AG04449 (cell line): ENCODE measurements at places on chromosomes 6 and 20.

- DNase-seq: no peak
Measured at GRCh38 chr6:19327661-19328060, 509.5 kb upstream of the ID4 start.

- DNase-seq: peak; percentile 4
Measured at GRCh38 chr20:60857708-60858107, 394.4 kb upstream of the CDH4 start.

- no peak for DNase-seq
Measured at GRCh38 chr6:97437087-97437486, 154.1 kb upstream of the MMS22L start.

- DNase-seq: no peak
Measured at GRCh38 chr20:62156592-62157386, 13.2 kb downstream of the SS18L1 start.

DNA sequence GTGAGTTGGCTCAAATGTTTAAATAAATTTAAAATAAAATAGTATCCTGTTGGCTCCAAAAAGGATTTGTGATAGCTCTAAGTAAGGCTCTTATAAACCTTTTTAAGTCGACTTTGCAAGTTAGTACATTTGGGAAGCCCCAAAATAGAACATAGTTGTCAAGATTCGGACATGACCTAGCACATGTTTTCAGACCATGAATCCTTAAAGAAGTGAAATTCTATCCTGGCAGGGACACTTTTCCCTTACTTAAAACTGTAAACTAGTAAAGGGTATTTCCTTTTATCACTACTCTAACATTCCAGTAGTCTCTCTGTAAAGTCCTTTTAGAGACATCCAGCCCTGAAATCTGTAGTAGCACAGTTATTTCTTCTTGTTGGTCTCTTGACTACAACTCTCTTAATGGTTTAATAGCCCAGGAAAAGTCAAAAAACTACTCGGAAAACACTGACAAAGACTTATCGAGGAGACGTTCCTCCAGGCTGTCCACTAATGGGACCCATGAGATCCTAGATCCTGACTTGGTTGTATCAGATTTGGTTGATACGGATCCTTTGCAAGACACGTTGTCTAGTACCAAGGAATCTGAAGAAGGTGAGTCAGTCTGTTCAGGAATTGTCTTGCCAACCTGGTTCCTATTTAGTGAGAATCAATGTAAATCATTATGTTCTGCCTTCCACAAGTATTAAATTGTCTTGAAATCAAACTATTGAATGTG lies 83.6 kb downstream of the SCAND1 start:
- DNase-seq: no peak

DNA sequence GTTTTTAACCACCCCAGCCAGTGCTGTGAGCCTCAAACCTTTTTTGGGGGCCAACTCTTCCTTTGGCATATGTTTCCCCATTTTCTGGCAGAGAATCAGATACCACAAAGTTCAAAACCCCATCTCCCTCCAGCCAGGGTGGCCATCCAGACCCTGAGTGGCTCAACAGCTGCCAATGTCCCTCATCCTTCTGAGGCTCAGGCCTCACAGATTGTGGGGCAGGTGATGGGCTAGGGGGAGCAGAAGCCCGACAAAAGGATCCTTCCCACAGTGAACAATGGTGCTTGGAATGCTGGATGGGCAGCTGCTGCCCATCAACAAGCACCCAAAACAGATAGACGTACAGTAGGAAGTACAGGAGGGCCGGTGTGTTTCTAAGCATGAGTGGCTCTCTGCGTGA lies 42.6 kb upstream of the IL17A start:
- no peak for DNase-seq

- no peak for DNase-seq
Measured at GRCh38 chr6:150895928-150896632, 30.6 kb downstream of the MTHFD1L start.

- no peak for DNase-seq
Measured at GRCh38 chr6:108712946-108713345, 135.3 kb upstream of the ARMC2 start.

DNA sequence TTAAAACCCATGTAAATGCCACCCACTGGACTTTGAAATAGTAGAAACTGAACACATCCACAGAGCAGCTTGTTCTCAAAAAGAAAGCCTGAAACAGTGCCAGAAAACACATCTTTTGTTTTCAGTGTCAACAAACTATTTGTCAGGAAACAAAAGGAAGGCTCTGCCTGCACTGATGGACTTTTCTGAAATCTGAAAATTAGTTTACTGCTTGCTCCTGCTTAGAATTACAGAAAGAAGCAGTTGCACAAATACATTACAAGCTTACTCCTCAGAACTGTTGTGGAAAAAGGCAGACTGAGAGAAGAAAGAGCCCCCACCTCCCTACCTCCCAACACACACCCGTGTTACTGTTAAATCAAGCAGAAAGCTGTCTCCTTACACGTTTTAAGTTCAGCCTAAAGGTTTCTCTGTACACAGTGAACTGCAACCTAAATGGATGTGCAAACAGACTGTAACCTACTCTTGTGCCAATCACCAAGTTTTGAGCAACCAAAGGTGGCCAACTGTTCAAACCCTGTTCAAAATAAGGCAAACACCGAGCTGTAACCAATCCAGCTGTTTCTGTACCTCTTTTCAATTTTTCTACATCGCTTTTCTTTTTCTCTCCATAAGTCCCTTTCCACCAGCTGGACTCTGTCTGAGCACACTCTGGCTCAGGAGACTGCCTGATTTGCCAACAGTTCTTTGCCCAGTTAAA lies 43.7 kb downstream of the FRK start:
- DNase-seq: no peak

DNA sequence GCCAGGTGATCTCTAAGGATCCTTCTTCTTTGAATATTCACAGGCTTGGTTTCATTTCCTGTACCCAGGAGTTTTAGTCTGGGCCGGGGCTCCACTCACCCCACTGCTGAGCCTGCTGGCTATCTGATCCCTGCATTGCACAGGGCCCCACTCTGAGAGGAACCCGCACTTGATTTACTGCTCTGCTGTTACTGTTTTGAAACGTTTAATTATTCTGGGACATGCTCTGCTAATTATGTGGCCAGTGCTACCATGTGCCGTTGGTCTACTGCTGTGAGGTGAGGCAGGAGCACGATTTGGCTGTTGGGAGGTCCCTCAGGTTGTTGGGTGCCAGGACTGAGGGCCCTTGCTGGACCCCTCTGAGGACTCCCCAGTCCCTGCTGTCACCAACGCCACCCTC lies 108.7 kb upstream of the SIRPA start:
- no peak for DNase-seq

GRCh38 chr6:35298625-35299140 lies 1.1 kb downstream of the DEF6 start:
- no peak for DNase-seq

GRCh38 chr20:50392138-50392866 lies 117.9 kb upstream of the PTPN1 start:
- no peak for DNase-seq

DNA sequence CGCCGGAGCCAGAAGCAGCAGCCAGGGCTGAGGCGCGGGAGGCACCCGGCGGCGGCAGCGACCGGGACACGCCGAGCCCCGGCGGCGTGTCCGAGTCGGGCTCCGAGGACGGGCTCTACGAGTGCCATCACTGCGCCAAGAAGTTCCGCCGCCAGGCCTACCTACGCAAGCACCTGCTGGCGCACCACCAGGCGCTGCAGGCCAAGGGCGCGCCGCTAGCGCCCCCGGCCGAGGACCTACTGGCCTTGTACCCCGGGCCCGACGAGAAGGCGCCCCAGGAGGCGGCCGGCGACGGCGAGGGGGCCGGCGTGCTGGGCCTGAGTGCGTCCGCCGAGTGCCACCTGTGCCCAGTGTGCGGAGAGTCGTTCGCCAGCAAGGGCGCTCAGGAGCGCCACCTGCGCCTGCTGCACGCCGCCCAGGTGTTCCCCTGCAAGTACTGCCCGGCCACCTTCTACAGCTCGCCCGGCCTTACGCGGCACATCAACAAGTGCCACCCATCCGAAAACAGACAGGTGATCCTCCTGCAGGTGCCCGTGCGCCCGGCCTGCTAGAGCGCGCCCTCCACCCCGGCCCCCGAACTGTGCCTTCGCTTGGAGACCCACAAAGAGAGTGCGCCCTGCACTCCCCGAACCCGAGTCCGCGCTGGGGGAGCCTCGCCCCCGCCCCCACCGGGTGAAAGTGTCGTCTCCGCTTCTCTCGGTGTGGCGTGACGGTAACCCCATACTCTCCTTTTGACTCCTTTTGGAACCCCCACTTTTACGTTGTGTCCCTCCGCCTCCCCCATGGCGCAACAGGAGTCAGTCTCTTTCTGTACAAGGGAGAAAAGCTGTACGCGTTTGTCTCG lies 1.6 kb downstream of the INSM1 start:
- DNase-seq: no peak

- no peak for DNase-seq
Measured at GRCh38 chr20:44629017-44629385, 22.5 kb downstream of the ADA start.

- DNase-seq: no peak
Measured at GRCh38 chr6:8860671-8861070, 425.3 kb upstream of the SLC35B3 start.

- DNase-seq: no peak
Measured at GRCh38 chr6:31736021-31736767, at the start of gene CLIC1. Gene CLIC1, minus strand, starts transcription at chr6:31736530. Its CDS starts 230 bp downstream, at chr6:31736300.

DNA sequence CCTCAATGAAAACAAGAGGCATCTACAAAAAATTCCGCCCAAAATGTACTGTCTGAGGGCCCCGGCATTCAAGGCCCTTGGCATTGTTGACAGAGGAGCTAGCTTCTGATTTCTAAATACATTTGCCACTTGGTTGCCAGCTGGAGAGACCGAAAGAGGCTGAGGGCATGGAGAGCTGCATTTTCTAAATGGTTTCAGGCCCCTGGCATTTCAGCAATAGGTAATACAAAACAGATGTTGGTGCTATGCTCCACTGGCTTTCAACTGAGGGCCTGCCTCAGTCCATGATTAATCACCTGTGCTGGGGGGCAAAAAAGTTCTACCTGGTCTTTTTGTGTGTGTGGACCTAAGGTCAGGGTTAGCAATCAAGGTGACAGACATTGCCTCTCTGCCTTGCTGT lies 79.5 kb upstream of the ISM1 start:
- no peak for DNase-seq

- no peak for DNase-seq
Measured at GRCh38 chr20:58838174-58838573, 12.5 kb downstream of the GNAS-AS1 start.

DNA sequence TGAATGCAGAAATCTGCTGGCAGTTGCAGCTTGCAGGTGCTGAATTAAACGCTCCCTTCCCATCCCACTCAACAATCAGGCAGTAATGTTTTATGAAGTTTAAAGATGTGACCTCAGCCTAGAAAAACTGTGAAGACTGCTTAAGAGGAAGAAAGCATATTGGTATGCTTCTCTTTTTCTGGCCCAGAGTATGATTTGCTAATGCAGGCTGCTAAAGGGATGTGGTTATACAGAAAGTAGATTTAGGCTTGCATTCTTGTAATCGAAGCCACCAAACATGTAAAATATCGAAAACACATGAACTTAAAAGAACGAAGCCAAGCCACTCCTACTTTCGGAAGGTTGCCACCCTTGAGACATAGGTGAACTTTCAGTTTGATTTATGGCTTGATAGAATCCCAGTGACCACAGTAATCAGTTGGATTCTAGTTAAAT lies 40.7 kb downstream of the MAP3K5 start:
- DNase-seq: no peak

GRCh38 chr6:154847318-154847717 lies 114.1 kb downstream of the SCAF8 start:
- DNase-seq: no peak

DNA sequence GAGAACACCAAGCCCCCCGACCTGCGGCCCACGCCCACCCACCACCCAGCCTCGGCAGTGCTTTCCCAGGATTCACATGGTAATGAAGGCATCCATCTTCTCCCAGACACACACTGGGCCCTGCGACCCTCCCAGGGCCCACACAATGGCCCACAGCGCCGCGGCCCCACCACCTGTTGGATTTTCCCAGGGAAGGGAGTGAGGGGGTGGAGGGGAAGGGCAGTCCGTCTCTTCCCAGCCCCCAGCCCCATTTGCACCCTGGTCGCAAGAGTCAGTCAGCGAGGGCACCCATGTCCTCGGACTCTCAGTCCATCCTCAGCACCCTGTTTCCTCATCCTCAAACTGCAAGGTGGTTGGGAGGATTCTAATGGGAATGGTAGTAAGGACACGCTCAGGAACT lies 23.7 kb upstream of the ID1 start:
- no peak for DNase-seq

GRCh38 chr6:159466926-159467325 lies 226.1 kb downstream of the SOD2 start:
- no peak for DNase-seq

- DNase-seq: no peak
Measured at GRCh38 chr6:116596815-116597214, 19.5 kb upstream of the RSPH4A start.

DNA sequence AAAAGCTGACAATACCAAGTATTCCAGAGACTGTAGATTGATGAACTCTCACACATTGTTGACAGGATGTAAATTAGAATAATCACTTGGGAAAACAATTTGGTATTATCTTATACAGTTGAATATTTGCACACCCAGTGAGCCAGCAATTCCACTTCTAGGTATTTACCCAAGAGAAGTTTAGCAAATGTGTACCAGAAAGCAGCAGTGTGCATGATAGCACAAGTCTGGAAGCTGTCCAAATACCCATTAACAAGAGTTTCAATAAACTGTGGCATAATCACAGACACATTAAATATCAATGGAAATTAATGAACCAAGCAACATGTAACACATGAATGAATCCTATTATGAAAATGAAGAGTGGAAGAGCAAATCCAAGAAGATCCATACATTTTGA lies 233.6 kb downstream of the TPBG start:
- no peak for DNase-seq

GRCh38 chr6:135008072-135008940 lies 46.3 kb downstream of the HBS1L start:
- DNase-seq: no peak

- DNase-seq: peak; percentile 54
Measured at GRCh38 chr6:84581494-84582259, 182.7 kb downstream of the TBX18 start.

GRCh38 chr6:84103029-84103428 lies 69.5 kb downstream of the MRAP2 start:
- DNase-seq: peak; percentile 21

GRCh38 chr6:129701721-129702455 lies 8.1 kb downstream of the ARHGAP18 start:
- peak; percentile 36 for DNase-seq

DNA sequence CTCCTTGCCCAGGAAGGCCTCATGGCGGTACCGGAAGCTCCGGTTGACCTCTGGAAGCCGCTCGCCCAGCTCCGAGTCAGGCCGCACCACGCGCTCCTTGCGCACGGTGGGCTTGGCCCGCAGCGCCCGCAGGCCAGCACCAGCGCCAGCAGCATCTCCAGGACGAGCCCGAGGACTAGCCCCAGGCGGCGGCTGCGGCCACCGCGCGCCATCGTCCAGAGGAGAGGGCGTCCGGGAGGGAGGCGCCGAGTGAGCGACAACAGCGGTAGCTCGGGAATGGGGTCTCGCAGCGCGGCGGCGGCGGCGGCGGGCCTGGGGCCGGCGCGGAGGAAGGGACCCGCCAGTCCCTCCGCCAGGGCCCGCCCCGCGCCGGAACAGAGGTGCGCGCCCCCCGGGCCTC lies 27.6 kb upstream of the CGA start:
- DNase-seq: no peak

GRCh38 chr6:118198746-118199145 lies 291.7 kb downstream of the SLC35F1 start:
- no peak for DNase-seq

- no peak for DNase-seq
Measured at GRCh38 chr6:128713461-128713860, 169.5 kb upstream of the LAMA2 start.
